Activated T-helper 2 cell treated with anti-CD3 and anti-CD28 coated beads, Interferon-gamma antibody, Interleukin-2, Interleukin-4, amounts not matched to agents 10 μg/mL and 5 μg/mL and 100 μg/mL, durations not matched to agents 14 hours and 24 hours and 36 hours (primary cell): ENCODE measurements at places on chromosomes 6 and 20. TPM values are rescaled to one million over a fixed set of nuclear protein-coding genes. Genes with fewer than 3 reads are reported as not detected.

Gene RALGAPA2
- 22.1 and 25.0 TPM in 2 replicates for total RNA-seq

Gene GGTLC1
- total RNA-seq, result not detected in 2 replicates

Gene SLC22A1
- 1.2 and 1.4 TPM in 2 replicates for total RNA-seq

Gene C6orf58
- not detected in 2 replicates for total RNA-seq

Gene GRIK2
- not detected in 2 replicates for total RNA-seq

Gene KCNK5
- 41.5 and 42.6 TPM in 2 replicates for total RNA-seq

Gene RBPJL
- total RNA-seq, result not detected in 2 replicates

Gene FAM110A
- 12.7 and 12.8 TPM in 2 replicates for total RNA-seq

Gene PTPRK
- total RNA-seq, result 4.2 and 6.1 TPM in 2 replicates

Gene PPIL6
- 0.32 TPM in 1 of 2 replicates, not detected in the other for total RNA-seq

Gene TSBP1
- total RNA-seq, result not detected in 2 replicates

Gene PAK5
- not detected in 2 replicates for total RNA-seq

Gene TNF
- 94.4 and 96.8 TPM in 2 replicates for total RNA-seq

Gene GRM1
- not detected in 2 replicates for total RNA-seq

Gene MYCT1
- total RNA-seq, result not detected in 2 replicates
